ENCODE measurements at places on chromosomes 1 and 21.
A peak's percentile ranks its signal among the peaks of the same experiment; 100 is the strongest.

DNA sequence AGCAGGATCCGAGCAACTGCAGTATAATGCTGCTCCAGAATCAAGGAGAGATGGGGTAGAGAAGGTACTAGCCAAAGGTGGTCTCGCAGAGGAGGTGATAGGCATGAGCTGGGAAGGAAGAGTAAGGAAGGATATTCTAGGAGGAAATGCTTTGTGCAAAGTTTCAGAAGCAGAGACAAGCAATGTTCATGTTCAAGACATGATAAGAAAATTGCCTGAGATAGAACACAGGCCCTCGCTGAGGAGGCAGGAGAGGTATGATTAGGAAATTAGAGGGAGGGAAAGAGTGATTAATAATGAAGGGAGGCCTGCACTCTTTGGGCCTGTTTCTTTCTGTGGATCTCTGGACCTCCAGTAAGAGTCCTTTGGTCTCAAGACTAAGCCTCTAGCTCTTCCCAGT is 12.9 kb upstream of the ETV3 start:
- no peak for DNase-seq

GRCh38 chr1:153667439-153667838 is 3.4 kb downstream of the ILF2 start:
- DNase-seq: no peak

DNA sequence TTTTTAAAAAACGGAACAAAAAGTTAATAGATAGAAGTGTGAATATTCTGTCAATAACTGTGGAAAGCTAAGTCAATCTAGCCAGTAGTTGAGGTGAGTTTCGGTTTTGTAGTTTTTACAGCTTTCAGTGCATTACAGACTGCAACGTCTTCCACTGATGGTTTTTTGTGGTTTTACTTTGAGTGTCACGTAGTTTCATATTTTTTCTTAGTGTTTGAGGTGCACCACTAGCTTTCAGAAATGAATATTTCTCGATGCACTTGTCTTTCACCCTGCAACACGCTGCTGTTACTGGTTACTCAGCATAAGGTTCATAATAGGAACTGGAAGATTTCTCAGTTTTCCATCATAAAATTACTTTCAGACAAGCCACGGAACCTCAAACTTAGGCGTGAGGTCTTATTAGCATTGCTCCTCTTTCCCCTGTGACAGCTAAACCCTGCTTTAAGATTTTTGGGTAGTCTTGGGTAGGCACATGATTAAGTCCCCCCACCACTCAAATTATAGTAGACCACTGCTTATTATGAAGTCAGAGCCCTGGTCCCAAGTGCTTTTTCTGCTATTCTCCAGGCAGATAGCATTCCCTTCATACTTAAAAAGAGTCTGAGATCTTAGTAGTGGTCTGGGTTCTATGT is 1412.7 kb downstream of the KCNT2 start:
- DNase-seq: no peak

DNA sequence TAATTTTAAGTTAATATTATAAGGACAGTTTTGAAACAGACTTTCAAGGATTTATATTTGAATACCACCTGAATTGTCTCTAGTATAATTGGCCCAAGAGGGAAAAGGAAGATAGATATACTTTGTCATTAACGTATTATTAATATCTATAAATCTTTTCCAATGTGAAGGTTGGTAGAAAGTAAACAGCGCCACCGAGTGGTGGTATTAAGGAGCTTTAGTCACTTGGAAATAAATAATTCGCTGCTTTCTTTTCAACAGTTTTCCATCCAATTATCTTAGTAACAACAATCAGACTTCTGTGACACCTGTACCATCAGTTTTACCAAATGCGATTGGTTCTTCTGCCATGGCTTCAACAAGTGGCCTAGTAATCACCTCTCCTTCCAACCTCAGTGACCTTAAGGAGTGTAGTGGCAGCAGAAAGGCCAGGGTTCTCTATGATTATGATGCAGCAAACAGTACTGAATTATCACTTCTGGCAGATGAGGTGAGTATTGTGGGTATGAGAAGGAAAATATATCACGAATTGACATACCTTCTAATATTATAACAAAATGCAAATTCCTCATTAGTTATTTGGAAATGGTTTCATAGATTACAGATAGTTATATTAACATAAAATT is 37.7 kb downstream of the SH3GLB1 start:
- DNase-seq: peak; percentile 25

- DNase-seq: no peak
Observed at GRCh38 chr1:115036814-115037507, 7.3 kb downstream of the TSHB start.

DNA sequence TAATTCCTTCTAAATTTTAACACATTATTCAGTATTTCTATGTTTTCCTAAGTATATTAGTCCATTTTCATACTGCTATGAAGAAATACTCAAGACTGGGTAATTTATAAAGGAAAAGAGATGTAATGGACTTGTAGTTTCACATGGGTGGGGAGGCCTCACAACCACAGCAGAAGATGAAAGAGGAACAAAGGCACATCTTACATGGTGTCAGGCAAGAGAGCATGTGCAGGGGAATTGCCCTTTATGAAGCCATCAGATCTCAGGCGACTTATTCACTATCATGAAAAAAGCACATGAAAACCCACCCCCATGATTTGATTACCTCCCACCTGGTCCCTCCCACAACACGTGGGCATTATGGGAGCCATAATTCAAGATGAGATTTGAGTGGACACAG is 15.6 kb downstream of the GBP5 start:
- no peak for DNase-seq

DNA sequence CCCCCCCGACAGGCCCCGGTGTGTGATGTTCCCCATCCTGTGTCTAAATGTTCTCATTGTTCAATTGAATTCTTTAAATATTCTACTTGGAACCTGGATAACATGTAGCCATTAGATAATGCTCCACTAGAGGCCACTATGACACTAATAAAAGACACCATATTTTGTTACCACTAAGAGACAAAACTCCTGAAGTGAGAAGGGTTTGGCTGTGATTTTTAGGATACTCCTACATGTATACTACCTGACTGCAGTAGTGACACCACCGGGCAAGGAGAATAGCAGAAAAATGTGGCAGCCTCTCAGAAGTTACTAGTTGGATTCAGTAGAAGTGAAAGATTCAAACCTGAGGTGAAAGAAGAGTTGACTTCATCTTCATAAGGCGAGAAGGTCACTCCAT is 36.0 kb downstream of the F5 start:
- DNase-seq: peak; percentile 66

GRCh38 chr21:34580181-34580700 is 34.7 kb downstream of the RCAN1 start:
- no peak for DNase-seq

- DNase-seq: peak; percentile 43
Observed at GRCh38 chr1:17276568-17276967, 27.7 kb downstream of the PADI3 start.

GRCh38 chr21:45538381-45539045 is 3.7 kb downstream of the SLC19A1 start:
- DNase-seq: no peak

- DNase-seq: no peak
Observed at GRCh38 chr1:22347854-22348760, 103.5 kb upstream of the ZBTB40 start.

DNA sequence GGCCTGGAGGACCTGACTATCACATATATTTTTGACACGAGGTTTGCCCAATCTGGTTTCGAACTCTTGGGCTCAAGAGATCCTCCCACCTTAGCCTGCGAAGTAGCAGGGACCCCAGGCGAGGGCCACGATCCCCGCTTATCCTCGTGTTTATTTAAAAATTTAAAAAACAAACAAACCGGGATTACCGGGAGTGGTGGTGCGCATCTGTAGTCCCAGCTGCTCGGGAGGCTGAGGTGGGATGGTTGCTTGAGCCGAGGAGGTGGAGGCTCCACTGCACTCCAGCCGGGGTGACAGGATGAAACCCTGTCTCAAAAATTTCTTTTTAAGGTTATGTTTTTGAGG is 452 bp upstream of the EXOSC10 start:
- DNase-seq: no peak

- no peak for DNase-seq
Observed at GRCh38 chr1:167431261-167431908, 86.9 kb downstream of the CD247 start.

- DNase-seq: no peak
Observed at GRCh38 chr1:183986941-183987340, 50.6 kb downstream of the COLGALT2 start.

GRCh38 chr1:54465351-54465811 is 59.2 kb upstream of the SSBP3 start:
- DNase-seq: no peak

DNA sequence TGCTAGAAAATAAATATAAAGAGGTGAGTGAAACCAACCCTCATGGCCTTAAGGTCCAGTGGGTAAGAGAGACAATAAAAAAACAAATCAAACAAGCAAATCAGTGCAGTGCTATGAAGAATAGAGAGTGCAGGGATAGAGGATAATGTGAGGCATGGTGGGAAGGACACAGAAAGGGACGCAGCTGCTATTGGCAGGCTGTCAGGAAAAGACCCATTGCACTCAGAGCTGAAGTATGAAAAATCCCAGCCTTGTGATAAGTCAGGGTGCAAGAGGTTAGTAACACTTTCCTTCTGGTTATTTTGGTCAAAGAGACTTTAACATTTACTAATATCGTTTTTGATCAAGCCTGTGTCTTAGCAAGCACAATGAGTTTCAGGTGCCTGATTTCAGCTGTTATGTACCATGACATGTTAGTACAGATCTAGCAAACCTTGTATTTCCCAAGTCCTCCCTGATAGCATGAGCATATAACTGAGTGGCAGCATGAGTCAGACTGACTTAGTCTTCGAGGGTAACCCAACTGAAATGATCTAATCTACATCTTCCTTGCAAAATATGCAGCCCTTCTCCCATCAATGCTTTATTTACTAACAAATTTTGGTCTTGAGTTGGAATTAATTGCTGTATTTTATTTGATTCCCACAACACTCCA is 31.7 kb downstream of the CHML start:
- DNase-seq: peak; percentile 33

GRCh38 chr1:25973610-25974321 is 24.1 kb downstream of the PAFAH2 start:
- DNase-seq: no peak

DNA sequence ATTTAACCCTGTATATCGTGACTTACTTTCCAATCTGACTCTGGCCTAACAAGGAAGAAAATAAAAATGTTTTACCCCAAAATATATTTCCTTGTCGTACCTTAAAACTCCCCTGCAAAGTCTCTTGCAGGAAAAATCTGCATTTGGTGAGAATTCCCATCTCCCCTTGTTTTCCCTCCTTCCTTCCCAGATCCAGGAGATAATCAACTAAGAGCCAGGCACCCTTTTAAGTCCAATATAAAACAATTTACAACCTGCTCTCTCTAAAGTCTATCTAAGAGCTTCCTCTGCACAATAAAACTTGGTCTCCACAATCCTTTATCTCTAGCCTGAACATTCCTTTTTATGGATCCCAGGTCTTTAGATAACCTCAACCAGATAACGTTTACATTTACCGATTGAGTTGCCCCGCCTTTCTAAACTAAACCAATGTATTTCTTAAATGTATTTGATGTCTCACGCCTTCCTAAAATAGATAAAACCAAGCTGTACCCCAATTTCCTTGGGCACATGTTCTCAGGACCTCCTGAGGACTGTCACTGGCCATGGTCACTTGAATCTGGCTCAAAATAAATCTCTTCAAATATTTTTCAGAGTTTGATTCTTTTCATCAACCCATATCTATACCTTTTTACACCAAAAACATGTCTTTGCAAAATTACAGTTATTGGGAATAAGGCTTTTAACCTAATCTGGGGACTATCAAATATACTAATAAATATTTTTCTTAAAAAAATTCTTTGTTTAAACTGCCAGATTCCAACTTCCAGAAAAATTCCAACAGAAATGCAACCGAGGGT is 993 bp downstream of the DDX59 start:
- DNase-seq: peak; percentile 8

DNA sequence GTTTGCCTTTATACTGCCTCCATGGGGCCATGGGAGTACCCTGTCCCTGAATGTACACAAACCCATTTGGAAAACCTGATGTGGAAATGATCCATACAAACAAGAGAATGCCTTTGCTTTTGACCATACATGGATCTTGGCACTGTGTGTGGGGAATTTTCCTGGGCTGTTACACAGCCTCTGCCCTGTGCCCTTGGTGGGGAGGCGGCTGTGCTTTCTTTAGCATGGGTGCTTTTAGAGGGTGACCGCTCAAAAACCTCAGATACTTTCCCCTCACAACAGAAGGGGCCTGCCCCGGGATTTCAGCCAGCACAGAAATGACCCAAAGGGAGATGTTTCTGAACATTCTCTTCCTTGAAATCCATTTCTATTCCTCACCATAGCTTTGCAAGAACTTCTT is 194.8 kb downstream of the LMO4 start:
- DNase-seq: no peak

GRCh38 chr1:33438364-33439160 is 7.7 kb upstream of the PHC2 start:
- no peak for DNase-seq

DNA sequence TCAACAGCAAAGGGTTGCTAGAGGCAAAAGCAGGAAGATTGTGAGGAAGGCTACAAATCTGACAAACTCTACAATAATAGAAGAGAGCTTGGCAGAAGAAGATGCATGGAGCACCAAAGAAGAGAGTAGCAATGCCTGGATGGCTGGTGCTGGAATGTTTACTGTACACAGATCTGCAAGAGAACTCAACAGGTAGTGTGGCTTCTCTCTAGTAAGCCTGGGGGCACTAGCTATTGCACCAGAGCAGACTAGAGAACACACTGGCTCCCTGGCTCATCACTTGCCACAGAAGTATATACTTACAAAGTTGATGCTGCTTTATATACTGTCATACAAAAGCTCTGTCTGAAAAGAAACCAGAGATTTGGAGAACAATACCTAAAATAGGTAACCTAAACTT is 475.0 kb upstream of the NCAM2 start:
- DNase-seq: no peak

DNA sequence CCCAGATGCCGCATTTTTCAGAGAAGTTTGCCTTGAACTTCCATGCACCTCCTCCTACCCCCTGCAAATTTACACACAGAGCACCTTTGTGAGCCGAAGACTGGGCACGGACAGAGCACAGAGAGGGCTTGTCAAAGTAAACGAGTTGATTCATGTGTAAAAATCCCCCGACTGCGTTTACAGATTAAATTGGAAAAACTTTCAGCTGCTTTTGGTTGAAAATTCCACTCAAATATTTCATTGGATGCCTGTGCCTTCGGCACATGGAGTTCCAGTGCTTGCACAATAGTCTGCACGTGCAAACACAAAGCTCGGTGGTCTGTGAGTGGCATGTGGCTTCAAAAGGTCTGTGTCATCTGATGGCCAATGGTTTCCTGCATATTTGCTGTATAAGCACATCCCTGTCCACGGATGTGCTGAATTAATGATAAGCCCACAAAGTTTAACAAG is 177.5 kb downstream of the SETD4 start:
- no peak for DNase-seq

GRCh38 chr1:19096036-19096833 is 113.8 kb downstream of the UBR4 start:
- DNase-seq: peak; percentile 48

GRCh38 chr21:41765973-41766882 is 624 bp downstream of the RIPK4 start:
- DNase-seq: no peak

Measured in ACHN (cell line).